ENCODE measurements at places on chromosomes 7 and 10.

DNA sequence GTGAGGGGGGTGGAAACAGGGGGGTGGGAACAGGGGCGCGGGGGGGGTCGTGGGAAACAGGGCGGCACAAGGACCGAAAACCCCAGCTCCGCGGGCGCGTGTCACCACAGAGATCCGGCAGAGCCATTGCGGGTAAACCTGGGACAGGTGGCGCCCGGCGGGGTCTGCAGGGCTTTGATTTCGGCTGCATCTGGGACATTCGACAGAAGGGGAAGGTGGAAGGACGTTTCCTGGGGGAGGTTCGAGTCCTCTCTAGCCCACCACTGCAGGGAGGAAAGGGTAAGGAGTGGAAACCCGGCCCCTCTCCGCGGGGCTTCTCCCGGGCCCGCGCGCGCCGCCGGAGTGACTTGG lies 7.5 kb downstream of the NKX2-3 start:
- DNase-seq = no peak

DNA sequence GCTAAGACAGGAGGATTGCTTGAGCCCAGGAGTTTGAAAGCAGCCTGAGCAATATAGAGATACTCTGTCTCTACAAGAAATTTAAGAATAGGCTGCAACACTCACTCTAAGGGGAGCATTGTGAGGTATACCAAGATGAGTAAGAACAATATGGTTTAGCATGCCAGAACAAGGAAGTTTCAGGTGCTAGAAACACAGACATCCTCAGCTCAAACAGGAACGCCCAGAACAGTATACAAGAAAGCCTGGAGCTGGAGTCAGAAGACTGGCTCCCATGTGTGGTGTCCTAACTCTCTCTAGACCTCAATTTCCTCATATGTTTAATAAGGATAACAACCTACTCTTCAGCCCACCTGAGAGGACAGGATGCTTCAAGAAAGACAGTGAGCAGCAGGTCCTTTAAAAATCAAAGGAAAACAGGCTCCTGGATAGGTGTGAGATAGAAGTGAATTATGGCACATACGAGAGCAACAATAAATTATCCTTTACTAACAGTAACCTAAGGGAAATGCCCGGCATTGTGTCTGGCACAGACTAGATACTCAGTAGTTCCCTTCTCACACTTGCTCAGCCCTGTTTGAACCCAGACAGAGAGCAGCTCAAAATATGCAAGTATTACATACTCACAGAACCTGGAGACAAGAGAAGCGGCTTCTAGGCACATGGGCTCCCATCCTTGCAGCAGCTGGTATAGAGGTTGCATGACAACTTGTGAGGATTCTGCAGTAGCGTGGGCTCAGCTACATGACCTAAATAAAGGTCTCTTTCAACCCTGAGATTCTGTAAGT lies 45.4 kb downstream of the KAT6B start:
- no peak for DNase-seq

GRCh38 chr10:31018962-31019361 lies 12.7 kb downstream of the ZNF438 start:
- no peak for DNase-seq

GRCh38 chr7:106039486-106040060 lies 72.5 kb downstream of the SYPL1 start:
- no peak for DNase-seq

GRCh38 chr10:10734356-10735064 lies 283.2 kb upstream of the CELF2 start:
- DNase-seq = no peak

- DNase-seq = no peak
Measured at GRCh38 chr10:70748305-70748704, 36.9 kb downstream of the TBATA start.

- DNase-seq = peak; percentile 35
Measured at GRCh38 chr7:151782598-151783448, 94.1 kb downstream of the PRKAG2 start.

DNA sequence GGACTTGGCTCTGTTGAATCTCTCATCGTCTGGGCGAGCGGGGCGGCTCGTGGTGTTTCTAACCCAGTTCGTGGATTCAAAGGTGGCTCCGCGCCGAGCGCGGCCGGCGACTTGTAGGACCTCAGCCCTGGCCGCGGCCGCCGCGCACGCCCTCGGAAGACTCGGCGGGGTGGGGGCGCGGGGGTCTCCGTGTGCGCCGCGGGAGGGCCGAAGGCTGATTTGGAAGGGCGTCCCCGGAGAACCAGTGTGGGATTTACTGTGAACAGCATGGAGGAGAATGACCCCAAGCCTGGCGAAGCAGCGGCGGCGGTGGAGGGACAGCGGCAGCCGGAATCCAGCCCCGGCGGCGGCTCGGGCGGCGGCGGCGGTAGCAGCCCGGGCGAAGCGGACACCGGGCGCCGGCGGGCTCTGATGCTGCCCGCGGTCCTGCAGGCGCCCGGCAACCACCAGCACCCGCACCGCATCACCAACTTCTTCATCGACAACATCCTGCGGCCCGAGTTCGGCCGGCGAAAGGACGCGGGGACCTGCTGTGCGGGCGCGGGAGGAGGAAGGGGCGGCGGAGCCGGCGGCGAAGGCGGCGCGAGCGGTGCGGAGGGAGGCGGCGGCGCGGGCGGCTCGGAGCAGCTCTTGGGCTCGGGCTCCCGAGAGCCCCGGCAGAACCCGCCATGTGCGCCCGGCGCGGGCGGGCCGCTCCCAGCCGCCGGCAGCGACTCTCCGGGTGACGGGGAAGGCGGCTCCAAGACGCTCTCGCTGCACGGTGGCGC lies at the start of gene EN2:
Gene EN2 (plus strand): TSS at position 19 of the 767 bp plus-strand sequence. CDS start 249 bp downstream, at position 268.
- no peak for DNase-seq

DNA sequence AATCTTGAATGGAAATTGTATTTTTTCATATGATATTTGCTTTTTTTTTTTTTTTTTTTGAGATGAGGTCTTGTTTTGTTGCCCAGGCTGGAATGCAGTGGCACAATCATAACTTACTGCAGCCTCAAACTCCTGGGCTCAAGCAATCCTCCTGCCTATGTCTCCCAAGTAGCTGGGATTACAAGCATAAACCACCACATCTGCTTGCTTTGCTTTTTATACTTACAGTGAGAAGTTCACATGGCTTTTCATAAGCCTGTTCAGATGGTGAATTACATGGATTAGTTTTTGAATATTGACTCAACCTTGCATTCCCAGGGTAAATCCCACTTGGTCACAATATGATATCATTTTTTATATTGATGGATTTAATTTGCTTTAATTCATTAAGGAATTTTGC lies 22.0 kb downstream of the LRRD1 start:
- DNase-seq = no peak

- no peak for DNase-seq
Measured at GRCh38 chr10:104435822-104436221, 82.2 kb downstream of the CFAP58 start.

- DNase-seq = no peak
Measured at GRCh38 chr7:157916946-157917640, 580.3 kb downstream of the DNAJB6 start.

- DNase-seq = no peak
Measured at GRCh38 chr10:12243864-12244620, 48.1 kb downstream of the CDC123 start.

DNA sequence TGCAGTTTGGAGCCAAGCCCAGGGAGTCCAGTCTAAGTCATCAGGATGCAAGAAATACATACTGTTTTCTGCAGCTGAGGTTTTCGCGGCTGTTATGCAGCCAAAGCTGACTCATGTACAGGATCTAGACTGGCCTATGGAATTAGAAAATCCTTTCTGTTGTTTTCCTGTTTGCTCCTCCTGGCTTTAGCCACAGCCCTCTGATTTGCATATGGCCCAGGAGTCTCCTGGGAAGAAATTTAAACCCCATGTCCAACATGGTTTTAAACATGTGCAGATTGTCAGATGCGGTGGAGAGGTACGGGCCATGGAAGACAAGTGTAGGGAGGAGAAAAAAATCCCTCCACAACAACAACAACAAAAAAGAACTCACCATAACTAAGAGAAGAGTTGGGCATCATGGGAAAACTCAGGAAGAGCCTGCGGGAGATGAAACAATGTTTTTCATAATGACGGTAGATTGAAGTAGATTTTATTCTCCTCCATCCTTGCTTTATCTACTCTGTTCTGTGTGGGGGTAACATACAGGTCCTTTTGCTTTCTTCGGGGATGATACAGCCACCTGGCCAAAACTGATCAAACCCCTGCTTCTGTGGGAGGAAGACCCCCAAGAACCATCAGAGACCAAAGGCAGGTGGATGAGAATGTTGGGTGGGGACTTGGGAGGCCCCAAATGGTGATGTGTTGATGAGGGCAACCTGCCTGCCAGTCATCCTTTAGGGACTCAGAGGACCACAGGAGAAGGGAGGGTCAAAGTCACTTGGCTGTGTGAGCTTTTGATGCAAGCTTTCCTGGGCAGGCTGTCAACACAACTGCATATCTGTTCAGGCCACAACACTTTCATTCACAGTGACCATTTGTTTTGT lies 29.8 kb upstream of the GNA12 start:
- DNase-seq = no peak

- DNase-seq = no peak
Measured at GRCh38 chr10:12975906-12976305, 25.6 kb downstream of the CCDC3 start.

DNA sequence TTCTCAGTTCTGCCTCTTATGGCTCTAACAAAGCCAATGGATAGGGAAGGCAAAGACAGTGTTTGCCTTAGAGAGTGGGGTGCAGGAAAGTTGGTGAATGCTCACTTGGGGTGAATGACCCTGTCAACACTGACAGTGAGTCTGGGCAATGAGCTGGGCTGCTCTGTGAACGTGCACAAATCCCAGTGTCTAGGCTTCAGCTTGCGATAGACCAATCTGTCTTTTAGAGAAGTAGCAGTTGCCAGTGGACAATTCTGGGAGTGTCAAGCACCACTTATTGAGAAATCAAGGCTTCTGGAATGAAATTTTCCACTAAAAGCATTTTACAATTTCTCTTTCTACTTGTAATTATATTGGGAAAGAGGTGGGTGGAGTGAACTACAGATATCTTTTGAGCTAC lies 141.4 kb downstream of the HERPUD2 start:
- no peak for DNase-seq

GRCh38 chr7:80705130-80705781 lies 66.8 kb downstream of the CD36 start:
- DNase-seq = no peak

DNA sequence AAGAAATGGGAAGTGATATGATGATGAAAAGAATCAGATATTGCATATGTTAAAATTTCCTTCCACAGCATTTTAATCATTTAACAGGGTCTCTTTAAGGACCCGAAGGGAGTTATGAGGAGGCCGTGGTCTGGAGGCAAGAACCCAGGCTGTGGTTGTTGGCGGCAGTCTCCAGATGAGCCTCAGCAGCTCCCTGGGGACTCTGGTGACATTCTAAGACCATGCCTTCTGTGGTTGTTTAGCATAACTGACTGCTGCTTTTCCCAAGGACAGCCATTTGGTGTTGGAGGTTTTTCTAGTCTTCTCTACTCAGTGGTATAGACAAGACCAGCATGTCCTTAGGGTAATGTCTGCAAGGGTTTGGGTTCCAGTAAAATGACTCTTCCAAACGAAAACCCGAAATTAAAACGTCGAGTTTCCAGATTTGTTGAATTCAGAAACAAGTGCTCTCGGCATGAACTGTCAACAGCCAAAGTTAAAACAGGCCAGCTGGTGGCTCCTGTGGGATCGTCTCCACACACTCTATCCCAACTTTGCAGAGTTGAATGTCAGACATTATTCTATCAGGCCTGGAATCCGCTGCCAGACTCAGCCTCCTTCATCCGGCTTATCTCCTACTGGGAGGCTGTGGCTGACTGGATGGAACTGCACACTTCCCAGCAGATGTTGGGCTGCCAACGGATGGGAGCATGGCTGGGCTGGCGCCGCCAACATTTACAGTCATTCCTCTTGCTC lies 183.1 kb downstream of the TAX1BP1 start:
- no peak for DNase-seq

DNA sequence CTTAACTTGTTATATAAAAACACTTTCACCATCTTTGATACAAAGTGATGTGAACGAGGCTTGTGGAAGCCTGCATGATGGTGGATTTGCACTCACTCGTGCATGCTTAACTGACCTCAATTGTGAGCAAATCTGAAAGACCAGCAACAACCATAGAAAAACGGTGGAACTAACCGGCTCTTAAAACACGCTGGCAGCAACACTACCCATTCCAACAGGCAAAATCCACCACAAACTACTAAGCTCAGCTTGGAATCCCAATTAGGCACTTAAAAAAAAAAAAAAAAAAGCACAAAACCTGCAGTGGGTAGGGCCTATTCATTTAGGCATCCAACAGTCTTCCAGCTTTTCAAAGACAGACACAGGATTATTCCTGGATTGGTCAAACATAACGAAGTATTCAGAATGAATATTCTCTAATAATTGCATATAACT lies 1.8 kb downstream of the GDI2 start:
- no peak for DNase-seq

- DNase-seq = no peak
Measured at GRCh38 chr10:14565199-14565598, 209.5 kb downstream of the FAM107B start.

DNA sequence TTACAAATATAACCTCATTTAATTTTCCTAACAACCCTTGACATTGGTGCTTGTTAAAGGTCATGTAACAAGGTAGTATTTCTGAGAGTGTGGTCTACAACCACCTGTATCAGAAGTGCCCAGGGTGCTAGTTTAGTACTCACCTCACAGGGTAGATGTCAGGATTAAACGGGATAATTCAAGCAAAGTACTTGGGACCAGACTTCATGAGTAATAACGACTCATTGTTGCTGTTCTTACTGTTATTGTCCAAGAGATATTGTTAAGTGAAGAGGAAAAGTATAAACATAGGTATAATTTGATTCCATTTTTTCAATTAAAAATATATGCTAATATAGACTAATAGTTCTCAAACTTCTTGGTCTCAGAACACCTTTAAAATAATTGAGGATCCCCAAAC lies 179.3 kb downstream of the WNT2 start:
- no peak for DNase-seq

GRCh38 chr7:110669410-110669809 lies 421.5 kb upstream of the LRRN3 start:
- no peak for DNase-seq

GRCh38 chr10:128727114-128727513 lies 600.9 kb upstream of the MKI67 start:
- no peak for DNase-seq

DNA sequence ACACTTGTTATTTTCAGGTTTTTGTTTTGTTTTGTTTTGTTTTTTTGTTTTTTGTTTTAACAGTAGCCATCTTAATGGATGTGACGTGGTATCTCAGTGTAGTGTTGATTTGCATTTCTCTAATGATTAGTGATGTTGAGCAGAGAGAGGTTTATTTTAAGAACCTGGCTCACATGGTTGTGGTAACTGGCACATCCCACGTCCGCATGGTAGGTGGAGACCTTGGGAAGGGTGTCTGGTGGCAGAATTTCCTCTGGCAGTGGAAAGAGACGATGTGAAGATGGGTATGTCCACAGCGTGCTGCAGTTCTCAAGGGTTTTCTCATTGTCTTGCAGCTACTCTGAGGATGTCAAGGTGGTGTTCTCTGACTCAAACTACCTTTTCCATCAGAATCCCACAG lies 252.2 kb downstream of the GALNT17 start:
- DNase-seq = no peak

Data from caudate nucleus (tissue), 63 donors.